ENCODE measurements at places on chromosomes 5 and 9. TPM values are rescaled to one million over a fixed set of nuclear protein-coding genes. Genes with fewer than 3 reads are reported as not detected.

DNA sequence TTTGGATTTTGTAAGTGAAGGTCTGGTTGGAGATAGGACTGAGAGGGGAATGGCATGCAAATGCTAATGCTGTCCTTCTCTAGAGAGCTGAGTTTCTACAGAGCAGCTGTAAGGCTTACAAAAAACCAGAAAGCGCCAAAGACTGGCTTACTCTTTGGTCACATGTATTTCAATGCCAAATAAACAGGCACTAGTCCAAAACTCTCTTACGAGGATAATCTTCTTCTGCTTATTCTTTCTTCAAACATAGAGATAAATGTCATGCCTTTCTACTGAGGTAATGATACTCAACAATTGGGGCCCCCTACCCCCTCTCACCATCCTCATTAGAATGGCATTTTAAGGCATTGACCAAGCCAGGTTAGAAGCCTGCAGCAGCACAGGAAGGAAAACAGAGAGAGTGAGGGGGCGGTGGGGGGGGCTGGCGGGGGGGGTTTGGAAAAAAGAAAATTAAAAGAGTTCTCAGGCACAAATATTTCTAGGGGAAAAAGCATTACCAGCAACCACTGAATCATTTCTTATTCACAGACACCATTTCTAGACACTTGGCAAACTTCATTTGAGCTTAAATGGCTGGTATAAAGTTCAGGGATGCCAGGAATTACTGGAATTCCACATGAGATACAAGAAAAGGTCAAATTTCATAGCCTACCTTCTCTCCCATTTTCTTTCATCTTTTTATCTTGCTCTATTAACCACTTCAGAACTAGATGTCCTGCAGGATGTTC lies 34.0 kb downstream of the PUM3 start:
- H3K27ac ChIP-seq = no peak overlapping the region
- no peak for DNase-seq
- H3K4me1 ChIP-seq = peaks cover 6% of the 10 kb centered on the region
- no peaks in the 10 kb centered on the region for H3K27me3 ChIP-seq

GRCh38 chr5:137752905-137753690 lies 1.1 kb downstream of the HNRNPA0 start:
- no peaks in the 10 kb centered on the region for H3K36me3 ChIP-seq
- DNase-seq = no peak
- H3K4me3 ChIP-seq = peak overlapping the region; percentile 92
- H3K27me3 ChIP-seq = no peaks in the 10 kb centered on the region
- H3K27ac ChIP-seq = peak overlapping the region; percentile 100

DNA sequence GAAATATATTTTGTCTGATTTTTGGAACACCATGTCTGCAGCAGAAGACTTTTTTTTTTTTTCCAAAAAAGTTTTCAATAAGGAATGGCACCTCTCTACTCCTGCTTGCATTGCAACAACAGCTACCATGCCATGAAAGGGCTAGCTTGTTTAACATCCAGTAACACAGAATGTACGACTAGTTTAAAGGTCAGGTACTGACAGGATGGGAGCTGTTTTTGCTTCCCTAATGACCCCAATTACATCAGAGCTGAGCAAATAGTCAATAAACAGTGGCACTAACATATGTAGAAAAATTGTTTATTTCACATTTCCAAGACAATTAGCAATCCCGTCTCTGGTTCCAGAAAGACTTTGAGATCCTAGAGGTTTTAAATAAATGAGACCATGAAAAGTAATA lies 693.8 kb downstream of the NR2F1-AS1 start:
- no peaks in the 10 kb centered on the region for H3K36me3 ChIP-seq
- H3K4me3 ChIP-seq = no peak overlapping the region
- no peaks in the 10 kb centered on the region for H3K27me3 ChIP-seq
- H3K27ac ChIP-seq = no peak overlapping the region
- peaks cover 9% of the 10 kb centered on the region for H3K4me1 ChIP-seq

- H3K27ac ChIP-seq = no peak overlapping the region
- DNase-seq = no peak
- no peak overlapping the region for H3K4me3 ChIP-seq
- no peaks in the 10 kb centered on the region for H3K27me3 ChIP-seq
These were observed 71.6 kb upstream of the PCA3 start for GRCh38 chr9:76692458-76693129.

The ARSB gene
- 12.3 TPM for total RNA-seq

DNA sequence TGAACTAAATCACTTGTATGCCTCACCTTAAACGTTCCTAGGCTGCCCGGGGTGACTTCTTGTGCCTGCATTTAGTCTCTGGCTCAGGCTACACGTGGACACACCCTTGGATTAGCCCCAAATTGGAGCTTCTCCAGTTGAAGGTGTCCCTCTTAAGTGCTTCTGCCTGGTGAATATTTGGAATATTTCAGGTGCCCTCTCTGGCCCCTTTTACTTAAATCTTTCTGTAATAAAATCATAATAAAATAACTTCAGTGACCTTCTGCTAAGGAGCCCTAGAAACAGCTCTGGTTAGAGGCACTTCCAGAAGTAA lies 74.3 kb upstream of the KLF9 start:
- DNase-seq = no peak
- H3K27me3 ChIP-seq = no peaks in the 10 kb centered on the region

- H3K4me3 ChIP-seq = no peak overlapping the region
- H3K27me3 ChIP-seq = no peaks in the 10 kb centered on the region
- H3K36me3 ChIP-seq = no peaks in the 10 kb centered on the region
- H3K27ac ChIP-seq = no peak overlapping the region
- no peak for DNase-seq
- no peaks in the 10 kb centered on the region for H3K4me1 ChIP-seq
These were observed 187.2 kb upstream of the ZNF462 start for GRCh38 chr9:106675780-106676179.

DNA sequence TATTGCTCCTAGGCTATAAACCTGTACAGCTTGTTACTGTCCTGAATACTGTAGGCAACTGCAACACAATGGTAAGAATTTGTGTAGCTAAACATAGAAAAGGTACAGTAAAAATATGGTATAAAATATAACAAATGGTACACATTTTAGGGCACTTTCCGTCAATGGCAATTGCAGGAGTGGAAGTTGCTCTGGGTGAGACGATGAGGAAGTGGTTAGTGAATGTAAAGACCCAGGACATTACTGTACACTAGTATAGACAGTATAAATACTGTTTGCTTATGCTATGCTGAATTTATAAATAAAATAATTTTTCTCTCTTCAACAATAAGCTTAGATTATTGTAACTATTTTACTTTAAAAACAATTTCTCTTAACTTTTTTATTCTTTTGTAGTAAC lies 15.6 kb upstream of the ADRB2 start:
- H3K4me3 ChIP-seq = no peak overlapping the region
- no peaks in the 10 kb centered on the region for H3K36me3 ChIP-seq
- H3K27ac ChIP-seq = no peak overlapping the region

DNA sequence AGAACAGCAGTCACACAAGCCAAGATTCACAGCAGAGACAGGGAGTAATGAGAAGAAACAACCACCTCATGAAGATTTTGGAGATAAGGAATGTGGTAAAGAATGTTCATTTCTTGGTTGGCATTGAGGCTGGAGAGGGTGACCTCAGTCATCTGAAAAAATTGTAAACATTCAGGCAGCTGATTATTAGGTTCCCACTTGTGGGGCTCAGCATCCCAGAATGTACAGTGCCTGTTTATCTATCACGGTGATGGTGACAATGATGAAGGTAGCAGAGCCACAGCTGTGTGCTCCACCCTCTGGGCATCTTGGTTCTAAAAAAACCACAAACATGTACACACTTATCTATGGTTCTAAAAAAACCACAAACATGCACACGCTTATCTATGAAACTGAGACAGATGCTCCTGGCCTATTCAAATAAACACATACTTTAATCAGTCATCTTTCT lies 143.9 kb upstream of the MOCS2 start:
- H3K4me1 ChIP-seq = peaks cover 8% of the 10 kb centered on the region
- H3K4me3 ChIP-seq = no peak overlapping the region
- DNase-seq = no peak

DNA sequence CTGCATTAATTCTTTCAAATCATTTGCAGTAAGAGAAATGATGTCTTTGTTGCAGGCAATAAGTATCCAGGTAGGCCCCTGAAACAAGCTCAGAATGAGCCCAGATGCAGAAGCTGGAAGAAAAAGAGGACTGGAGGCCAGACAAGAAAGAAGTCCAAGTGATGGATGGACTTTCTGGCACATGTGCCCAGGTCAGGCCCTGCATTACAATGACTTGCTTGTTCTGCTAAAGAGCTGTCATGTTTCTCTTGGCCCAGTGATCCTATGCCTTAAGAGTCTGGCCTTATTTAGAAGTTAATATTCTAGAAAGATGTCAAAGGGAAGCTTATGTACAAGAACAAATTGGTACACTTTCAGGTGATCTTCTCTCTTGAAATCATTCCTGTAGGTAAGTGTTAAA lies 64.8 kb downstream of the DPYSL3 start:
- DNase-seq = no peak
- no peak overlapping the region for H3K4me3 ChIP-seq
- no peaks in the 10 kb centered on the region for H3K27me3 ChIP-seq
- H3K36me3 ChIP-seq = no peaks in the 10 kb centered on the region
- peaks cover 32% of the 10 kb centered on the region for H3K4me1 ChIP-seq

The OBP2B gene
- not detected for total RNA-seq

The CDKN2B gene
- total RNA-seq = 67.0 TPM

DNA sequence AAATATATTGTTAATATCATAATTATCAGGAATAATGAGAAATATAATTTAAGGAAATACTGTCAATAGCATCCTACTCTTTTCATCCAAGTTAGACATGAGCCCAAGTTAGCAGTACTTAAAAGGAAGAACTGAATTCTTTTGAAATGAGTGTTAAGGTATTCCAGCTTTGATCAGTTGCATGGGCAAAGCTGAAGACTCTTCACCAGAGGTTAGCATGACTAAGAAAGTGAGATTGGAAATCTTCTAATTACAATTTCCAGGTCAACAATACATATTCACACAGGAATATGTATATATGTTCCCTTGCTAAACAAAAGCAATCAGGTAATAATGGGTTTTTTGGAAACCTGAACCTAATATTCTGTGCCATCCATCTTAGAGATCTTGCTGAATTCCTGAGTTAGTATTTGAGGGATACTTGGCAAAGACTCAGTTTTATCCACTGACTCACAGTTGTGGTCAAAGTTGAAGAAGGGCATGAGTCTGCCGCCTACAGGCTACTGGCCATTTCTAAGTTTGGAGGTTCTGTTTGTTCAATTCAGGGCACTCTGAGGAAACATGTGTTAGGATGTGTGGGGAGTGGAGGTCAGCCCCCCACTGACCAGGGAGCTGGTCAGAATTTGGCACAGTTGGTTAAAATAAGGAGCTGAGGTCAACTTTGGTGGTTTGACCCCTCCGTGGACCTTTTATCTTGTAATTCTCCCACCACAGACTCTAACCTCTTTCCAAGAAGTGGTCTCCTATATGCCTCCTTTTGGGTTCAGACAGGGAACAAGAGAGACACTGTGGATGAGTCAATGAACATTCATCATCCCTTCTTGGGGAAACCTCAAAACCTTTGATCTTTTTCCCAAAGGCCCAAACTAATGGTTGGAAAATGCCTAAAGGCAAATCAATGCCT lies 118.3 kb downstream of the PIK3R1 start:
- H3K36me3 ChIP-seq = no peaks in the 10 kb centered on the region
- peaks cover 18% of the 10 kb centered on the region for H3K4me1 ChIP-seq
- no peak overlapping the region for H3K4me3 ChIP-seq

All from vagina (tissue), 2 donors.